CD4-positive, alpha-beta T cell treated with Interleukin-17A for 4 hours (primary cell): ENCODE measurements at places on chromosomes 4 and X.

DNA sequence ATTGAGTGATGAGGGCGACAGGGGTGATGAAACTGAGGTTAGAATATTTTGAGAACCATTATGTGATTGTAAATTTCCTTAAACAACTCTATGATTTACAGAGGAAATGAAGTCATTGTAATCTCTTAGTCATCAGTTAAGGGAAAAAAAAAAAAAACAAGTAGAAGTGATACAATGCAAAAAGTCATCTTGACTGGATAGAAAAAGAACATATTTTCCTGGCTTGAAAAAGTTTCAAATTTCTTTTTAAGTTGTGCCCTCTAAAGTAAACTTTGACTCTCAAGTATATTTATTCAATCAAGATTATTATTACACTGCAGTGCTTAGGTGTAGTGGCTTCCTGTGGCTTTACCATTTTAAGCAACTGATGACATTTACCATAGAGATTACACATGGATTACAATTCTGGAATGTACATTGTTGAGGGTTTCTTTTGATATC, 40.6 kb downstream of the GABRB1 start:
- no peak for DNase-seq

GRCh38 chr4:168522356-168522755, 25.5 kb downstream of the PALLD start:
- DNase-seq, result no peak

DNA sequence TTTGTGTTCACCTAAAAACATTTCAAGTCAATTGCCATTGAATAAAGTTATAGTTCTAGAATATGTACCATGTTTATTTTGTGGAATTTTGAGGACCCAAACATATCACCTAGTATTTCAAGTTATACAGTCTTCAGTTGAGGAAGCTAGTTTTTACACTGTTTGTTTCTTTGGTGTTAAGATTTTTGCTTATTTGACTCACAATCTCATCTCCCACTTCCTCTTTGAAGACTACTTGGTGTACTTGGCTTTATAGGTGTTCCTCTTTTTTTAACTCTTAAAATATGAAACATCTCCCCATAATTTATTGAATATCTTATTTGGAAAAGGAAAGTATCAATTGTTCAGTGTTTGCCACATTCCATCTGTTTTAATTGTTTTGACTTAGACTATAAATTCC, 675.4 kb downstream of the RAPGEF2 start:
- DNase-seq, result no peak

DNA sequence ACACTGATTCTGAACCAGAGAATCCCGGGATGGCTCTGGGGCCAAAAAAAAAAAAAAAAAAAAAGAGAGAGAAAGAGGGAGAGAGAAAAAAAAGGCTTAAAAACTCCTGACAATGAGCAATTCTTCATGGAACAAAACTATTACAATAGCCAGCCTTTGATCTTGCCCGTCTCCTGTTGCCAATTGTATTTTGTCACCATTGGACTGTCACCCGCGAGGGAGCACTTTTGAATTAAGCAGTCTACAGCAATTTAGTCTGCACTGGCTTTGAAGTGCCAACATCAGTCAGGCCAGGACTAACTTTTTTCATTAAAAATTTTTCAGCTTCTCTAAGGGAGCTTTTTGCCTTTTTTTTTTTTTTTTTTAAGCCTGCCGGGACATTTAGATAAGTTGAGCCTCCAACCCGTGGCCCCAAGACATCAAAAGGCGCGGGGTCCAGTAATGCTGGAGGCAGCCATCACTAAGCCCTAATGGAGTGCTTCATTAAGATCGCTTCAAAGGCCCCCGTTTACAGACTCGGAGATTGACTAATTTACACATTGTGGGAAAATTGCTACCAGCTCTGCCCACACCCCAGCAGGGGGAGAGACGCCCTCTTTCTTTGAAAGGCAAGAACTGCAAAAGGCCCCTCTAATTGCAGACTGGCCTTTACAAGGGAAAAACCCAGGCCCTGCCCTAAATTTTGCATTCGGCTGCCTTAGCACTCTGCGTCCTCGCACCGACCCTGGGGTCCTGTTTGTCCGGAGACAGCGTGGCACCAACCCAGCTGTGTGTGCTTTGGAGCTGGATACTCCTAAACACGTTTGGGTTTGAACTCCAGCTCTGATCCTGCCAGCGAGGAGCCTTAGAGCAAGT, 98.1 kb upstream of the MSX1 start:
- DNase-seq, result no peak

DNA sequence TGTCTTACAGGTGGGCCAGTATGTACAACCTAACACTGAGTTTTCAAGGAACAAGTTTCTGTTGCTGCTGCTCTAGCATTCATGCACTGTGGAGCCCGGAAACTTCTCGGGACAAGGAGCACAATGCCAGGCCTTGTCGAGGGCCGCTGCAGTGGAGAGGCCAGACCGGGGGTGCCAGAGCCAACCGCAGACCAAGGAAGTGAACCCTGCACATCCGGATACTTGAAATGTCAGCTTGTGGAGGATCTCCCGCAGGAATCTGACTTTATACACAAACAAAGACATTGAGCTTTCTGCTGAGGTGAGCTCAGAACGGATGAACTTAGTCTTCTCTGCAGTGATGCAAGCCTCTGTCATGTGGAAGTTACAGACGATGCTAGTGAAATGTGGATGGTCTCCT, 99.5 kb downstream of the ZNF827 start:
- no peak for DNase-seq

DNA sequence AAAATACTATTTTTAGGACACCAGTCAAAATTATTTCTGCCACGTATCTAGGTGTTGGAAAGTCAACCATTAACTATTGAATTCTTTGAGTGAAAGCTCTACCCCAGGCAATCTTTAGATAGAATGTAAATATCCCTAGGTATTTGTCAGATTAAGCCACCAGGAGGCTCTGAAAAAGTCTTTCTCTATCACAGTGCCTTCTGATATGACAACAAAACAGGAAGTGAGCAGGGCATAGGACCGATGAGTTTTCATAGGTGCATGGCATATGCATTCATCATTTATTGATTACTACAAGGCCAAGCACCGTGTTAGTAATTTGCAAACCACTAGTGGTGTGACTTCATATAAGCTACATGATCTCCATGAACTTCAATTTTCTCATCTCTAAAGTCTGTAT, 333.6 kb upstream of the F9 start:
- DNase-seq, result no peak

DNA sequence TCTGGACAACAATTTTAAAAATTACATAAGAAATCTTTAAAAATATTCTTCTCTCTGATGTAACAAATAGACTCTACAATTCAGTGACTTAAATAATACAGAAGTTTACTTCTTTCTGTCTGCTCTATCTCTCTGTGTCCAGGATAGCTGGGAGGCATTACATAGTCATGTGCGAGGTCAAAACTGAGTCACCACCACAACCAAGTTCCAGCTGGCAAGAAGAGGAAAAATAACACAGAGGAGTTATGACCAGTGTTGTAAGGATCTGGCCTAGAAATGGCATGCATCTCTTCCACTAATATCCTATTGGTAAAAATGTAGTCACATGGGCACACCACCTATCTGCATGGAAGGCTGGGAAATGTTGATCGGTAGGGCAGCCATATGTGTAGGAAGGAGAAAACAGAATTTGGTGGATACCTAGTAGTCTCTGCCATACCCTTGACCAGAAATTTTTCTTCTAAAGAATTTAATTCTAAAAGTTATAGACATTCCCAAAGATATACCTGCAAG, 39.4 kb upstream of the WDFY3 start:
- DNase-seq, result no peak

GRCh38 chrX:134570509-134570846, 87.8 kb downstream of the PLAC1 start:
- DNase-seq, result no peak

- DNase-seq, result peak; percentile 43
These were observed 607 bp upstream of the DKC1 start for GRCh38 chrX:154761977-154762536.

GRCh38 chr4:158998624-158999023, 104.3 kb upstream of the RAPGEF2 start:
- no peak for DNase-seq

DNA sequence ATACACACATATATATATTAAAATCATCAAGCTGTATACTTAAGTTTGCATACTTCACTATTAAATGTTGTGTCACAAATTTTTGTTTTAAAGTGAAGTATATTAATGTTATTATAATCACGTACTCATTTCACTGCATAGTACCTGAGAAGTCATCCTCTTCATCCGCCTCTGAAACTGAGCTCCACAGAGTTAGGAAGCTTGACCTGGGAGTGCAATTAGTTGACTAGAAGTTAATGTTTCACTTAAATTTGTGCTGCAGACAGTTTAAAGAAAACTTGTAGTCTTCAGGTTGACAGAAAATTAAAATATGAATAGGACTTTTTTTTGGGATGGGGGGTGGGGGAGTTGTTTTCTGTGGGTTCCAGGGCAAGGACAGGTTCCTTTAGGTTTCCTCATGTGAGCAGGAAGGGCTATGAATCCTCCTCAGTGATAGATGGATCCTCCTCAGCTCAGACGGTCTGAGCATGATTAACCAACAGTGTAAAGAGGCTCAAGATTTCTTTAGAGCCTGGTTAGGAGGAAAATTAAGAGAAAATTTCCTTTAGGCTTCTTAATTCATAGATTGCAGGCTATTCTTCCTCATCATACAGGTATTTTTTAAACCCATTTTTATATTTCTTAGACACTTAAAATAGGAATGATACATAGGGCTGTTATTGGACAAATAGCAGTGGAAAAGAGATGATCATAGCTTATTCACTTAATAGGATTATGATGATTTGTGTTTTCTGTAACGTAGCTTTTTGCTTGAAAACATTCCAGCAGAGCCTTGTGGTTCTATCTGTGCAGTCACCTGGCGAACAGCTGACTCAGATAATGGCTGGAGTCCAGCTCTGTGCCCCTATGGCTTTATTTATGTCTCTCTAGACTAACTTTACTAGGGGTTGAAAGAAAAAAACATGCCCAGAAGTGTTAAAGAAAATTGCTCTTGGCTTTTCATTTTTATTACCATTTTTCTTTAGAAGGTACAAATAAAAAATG, 102.7 kb downstream of the SLC4A4 start:
- no peak for DNase-seq

GRCh38 chrX:37608156-37608555, 36.7 kb downstream of the LANCL3 start:
- no peak for DNase-seq

- no peak for DNase-seq
These were observed 45.1 kb downstream of the SPATA4 start for GRCh38 chr4:176150356-176150682.

DNA sequence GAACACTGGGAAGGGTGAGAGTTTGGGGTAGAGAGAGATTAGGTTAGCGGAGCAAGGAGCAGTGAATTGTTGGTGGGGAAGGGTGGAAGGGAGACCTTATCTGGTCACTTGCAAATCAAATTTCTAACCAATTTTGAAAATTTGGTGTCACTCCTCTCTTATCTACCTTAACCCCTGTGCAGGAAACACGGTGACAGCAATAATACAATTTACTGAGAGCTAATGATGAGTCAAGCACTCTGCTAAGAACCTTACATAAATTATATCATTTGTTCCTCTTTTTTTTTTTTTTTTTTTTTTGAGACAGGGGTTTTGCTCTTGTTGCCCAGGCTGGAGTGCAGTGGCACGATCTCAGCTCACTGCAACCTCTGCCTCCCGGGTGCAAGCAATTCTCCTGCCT, 116.4 kb downstream of the C4orf51 start:
- no peak for DNase-seq

DNA sequence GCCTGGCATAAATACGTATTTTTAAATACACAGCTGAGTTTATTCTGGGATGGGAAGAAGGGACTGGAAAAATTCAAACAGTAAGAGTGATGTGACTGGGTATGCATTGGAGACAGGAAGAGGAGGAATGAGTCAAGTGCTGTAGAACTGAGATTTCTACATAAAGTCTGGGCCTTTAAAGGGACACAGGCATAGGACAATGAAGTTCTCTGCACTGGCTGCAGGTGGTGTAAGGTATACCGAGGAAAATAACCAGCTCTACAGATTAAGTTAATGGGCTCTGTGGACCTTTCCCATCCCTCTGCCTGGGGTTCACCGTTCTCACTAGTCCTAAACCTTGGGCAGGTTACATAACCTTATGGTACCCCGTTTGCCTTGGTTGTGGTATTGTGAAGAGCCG, 68.7 kb downstream of the DHX15 start:
- DNase-seq, result no peak

DNA sequence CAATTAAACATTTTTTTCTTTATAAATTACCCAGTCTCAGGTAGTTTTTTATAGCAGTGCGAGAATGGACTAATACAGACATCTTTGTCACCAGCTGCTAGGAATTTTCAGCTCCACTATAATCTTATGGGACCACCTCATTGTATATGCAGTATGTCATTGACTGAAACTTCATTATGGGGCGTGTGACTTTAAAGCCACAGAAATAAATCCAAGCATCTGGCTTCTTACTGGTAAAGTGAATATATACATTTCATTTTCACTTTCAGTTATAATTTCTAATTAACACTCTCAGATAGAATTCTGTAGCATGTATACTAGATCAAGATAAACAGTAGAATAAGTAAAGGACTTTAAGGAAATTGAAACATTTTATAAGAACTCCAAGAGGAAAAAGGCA, 21.9 kb downstream of the IL15 start:
- no peak for DNase-seq

DNA sequence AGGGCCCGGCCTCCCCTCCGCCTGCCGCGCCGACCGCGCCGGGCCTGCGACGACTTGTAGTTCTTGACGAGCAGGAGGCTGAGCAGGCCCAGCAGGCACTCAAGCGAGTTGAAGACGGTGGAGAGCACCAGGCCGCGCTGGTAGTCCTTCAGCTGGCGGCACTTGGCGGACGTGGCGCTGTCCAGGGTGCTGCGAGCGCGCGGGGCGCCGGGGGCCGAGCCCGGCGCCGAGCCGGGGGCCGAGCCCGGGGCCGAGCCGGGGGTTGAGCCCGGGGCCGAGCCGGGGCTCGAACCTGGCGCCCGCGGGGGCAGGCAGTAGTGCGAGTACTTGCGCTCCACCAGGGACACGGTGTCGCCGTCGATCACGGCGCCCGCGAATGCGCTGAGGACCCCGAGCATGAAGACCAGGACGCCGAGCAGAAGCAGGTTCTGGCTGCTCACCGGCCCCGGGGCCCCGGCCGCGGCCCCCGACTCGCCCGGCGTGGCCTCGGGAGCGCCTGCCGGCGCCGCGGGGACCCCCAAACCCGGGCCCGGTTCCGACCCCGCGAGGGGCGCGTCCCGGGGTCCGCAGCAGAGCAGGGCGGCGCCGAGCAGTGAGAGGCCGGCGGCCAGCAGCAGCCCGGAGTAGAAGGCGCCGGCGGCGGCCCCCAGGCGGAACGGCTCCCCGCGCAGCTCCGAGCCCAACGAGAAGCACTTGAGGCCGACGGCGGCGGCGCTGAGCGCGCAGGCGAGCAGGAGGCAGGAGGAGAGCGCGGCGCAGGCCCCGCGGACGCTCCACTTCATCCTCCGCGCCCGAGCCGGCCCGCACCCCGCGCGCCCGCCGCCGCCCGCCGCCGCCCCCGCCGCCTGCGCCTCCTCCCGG, 584 bp downstream of the TMEM271 start:
- DNase-seq, result no peak

GRCh38 chr4:114368751-114369150, 229.9 kb upstream of the UGT8 start:
- DNase-seq, result no peak

DNA sequence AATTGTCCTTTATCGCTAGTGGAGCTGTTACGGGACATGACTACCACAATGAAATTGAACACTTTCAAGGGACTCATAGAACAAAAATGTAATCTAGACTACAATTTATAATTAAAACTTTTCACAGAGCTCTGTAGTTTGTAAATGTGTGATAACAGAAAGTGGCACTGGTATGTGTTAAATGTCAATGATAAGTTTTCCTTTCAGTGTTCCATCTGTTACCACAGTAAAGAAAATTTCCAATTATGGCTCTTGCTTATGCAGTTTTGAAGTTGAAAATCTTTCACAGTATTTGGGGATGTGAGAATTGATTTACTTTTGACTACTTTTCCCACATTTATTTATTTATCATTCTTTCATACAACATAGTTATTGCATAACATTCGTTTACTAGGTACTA, 40.1 kb upstream of the GUCY1A1 start:
- no peak for DNase-seq
